ENCODE measurements at places on chromosomes 1 and 21.

GRCh38 chr1:943545-944340 is 15.3 kb downstream of the NOC2L start:
- DNase-seq: no peak

DNA sequence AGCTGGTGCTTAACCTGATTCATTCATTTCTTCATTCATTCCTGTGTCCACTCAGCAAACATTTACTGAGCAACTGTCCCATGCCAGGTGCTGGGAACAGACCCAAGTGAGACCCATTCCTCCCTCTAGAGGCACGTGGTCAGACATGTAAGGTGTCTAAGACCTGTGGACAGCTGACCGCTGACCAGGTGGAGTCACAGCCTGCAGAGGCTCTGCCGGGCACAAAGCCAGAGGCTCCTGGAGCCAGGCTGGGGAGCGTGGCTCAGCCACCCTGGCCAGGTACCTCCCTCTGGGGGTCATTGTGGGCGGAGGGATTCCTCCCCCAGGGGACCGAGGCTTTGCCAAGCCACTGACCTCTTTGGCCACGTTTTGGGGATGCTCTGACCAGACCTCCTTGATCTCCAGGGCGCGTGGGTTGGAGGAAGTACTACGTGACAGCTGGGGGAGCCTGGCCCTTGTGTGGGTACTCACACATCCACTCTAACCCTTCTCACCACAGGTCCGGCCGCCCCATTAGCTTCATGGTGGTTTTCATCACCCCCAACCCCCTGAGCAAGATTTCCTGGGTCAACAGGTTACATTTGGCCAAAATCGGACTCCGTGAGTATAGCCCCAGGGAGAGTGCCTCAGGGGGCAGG is 100.3 kb downstream of the ARHGEF10L start:
- no peak for DNase-seq

DNA sequence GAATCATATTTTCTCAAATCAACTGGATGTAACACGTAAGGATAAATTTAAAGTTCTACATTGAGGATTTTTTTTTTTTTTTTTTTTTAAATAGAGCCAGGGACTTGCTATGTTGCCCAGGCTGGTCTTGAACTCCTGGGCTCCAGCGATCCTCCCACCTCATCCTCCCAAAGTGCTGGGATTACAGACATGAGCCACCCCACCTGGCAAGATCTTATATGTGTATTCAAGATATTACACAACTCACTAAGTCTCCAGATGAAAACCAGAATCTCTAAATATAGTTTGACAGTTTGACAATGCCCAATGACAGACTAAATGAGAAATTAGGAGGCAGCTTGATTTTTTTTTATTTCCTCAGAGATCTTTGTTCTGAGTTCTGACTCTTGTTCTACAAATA is 6.8 kb downstream of the YY1AP1 start:
- no peak for DNase-seq

DNA sequence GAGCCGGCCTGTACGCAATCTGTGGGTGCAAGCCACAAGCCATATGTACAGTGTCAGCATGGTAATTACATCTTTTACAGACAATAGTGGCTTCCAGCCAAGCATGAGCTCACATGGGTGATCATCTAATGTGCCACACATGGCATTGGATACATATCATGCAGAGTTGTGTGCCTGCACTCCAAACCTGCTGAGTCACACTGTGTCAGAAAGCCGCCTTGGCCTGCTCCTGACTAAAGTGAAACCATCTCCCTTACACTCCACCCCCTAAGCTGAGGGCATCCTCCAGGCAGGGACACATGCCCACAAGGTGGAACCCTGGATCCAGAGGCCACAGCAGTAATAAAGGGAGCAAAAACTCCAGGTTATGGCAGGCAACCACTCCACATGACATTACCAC is 72.5 kb downstream of the KCNT2 start:
- no peak for DNase-seq

DNA sequence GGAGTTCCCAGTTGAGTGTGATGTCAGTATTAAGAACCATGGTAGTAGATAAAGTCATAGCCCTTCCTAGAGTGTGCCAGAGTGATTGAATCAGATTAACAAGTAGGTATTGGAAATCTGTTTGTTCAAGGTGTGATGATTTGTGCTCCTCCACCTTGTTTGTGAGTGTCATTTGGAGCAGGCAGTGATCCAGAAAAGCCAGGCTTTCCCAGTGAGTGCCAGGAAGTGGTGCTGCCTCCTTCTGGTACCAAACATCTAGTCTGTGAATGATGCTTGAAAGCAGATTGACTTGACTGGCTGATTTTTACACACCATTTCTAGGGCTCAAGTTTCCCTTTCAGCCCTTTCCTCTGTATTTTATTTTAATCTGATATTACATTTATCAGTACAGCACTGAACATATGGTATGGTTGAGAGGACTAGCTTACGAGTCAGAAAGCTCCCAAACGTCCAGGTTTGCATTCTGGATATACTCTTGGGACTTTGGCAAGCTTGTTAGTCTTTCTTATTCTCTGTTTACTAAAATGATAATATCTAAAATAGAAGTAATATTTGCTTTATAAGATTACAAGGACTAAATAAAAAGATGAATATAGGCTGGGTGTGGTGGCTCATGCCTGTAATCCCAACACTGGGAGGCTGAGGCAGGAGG is 100.7 kb downstream of the PATJ start:
- DNase-seq: no peak
